ENCODE measurements at places on chromosomes 6 and 20.

DNA sequence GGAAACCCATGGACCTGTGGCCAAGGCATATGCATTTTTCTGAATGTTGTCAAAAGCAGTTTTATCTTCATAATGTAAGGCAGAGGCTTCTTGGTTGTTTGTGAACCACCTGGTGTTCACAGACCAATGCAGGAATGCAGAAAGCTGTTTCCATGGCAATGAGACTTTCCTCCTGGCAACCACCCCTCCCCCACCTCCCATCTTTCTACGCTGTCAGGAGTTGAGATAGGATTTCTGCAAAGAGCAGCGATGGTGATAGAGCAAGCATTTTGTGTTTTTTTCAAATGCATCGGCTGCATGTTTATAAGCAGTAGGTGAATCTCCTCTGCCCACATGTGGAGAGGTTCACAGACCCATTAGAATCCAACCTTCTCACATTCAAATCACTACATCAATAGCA, 114.1 kb upstream of the SMLR1 start:
- no peak for DNase-seq

DNA sequence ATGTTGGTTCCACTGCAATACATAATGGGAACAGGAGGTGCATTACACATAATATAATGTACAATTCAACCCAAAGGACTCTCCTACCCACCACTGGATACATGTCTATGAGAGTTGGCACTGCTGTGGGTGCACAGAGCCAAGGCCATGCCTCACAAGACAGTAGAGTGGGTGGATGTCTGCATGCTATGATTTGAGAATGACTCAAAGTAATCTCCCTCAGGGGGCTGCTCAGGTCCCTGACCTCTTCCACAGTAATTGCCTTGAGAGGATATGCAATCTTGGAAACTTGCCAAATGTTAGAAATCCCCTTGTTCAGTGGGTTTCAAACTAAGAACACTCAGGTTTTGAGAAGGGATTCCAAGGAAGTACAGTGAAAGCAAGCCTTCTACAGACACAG, 79.0 kb downstream of the ANKEF1 start:
- no peak for DNase-seq

- no peak for DNase-seq
These were observed 25.5 kb downstream of the CNKSR3 start for GRCh38 chr6:154484942-154485341.

DNA sequence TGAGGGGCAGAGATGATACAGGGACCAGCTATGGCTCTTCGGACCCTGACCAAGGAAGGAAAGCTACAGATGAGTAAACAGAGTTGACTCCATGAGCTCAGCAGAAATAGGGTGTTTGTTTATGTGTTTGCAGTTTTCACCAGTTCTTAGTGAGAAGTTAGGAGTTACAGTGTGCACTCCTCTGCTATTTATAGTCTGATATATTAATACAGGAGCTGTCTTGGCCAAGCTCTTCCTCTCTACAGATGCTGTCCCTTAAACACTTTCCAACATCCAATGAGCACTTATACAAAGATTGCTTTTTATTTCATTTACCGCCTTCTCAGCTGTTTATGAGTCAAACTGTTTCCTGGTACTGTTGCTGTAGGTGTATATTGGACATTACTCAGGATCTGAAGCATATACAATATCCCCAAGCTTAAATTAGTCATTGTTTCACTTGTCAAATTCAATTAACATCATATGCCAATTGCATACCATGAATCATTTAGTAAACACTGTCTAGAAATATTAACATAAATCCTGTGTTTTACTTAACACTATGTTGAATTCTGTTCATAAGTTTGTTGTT, 618.0 kb downstream of the PRKN start:
- DNase-seq, result no peak

GRCh38 chr6:108302386-108302785, 7.5 kb downstream of the AFG1L start:
- DNase-seq, result no peak

DNA sequence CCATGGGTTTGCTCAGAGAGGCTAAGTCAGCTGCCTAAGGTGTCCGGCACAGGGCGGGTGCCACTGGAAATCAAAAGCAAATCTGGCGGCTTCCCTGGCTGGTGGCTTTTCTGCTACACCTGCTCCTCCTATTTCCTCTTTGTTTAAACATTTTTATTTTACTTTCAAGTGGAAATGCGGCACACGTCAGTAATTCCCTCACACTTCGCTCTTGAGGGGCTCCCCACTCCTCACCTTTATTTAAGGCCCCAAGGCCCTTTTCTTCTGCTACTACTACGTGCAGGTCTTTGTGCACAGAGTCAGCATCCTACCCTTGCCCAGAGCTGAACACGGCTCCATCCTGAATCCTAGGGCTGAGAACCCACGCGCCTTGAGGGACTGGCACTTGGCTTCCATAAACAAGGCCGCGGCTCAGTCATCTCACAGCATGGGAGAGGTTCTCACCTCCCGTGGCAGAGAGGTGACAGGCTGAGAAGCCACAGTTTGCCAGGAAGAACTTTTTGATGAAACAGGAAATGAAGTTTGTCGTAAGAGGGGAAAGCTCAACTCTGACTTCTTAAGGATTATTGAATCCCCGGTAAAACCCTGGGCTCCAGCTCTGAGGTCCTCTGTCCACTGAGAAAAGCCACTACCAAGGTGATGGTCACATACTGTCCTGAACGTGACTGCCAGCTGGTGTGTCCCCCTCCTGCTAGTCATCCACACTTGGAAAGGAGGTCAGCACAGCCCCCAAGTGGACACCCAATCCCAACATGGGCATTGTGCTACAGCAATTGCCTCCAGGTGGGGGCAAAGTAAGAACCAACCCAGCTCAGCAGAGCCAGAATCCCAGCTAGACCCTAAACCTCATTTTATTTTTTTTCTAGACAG, 48.0 kb downstream of the NFATC2 start:
- no peak for DNase-seq

DNA sequence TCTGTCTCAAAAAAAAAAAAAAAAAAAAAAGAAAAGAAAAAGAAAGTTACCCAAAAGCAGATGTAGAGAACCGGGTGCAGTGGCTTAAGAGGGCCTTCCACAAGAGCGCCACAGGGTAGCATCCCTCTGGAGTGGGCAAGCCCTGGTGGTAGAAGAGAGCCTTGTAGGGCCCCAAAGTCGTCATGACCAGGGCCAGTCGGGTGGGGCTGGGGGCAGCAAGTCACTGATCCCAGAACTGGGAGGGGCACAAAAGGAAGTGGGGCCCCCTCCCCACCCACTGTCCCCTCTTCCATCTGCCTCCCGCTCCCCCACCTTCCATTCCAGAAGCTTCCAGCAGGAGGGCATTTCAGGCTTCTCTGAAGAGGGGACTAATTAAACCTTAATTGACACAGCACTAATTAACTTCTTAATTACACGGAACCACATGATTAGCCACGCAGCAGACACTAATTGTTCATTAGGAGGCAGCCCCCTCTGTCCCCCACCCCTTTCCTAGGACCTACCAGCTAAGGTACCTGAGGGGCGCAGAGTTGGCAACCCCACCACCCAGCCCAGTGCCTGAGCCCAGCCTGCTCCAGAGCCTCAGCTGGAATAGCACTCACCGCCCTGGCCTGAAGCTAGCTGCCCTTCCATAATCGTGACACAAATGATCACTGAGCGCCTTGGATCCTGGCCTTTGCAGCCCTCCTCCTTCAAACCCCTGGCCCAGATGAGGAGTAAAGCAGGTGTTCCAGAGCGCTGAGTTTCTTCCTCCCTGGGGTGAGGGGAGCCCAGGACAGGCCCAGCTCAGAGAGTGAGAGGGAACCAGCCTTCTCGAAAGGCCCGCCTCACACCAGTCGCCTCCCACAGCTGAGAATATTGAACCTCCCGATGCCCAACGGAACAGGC, 34.8 kb downstream of the MDFI start:
- no peak for DNase-seq

- no peak for DNase-seq
These were observed 365.4 kb downstream of the TFAP2B start for GRCh38 chr6:51184046-51184445.

GRCh38 chr6:145623231-145623630, 112.1 kb downstream of the EPM2A start:
- DNase-seq, result no peak

DNA sequence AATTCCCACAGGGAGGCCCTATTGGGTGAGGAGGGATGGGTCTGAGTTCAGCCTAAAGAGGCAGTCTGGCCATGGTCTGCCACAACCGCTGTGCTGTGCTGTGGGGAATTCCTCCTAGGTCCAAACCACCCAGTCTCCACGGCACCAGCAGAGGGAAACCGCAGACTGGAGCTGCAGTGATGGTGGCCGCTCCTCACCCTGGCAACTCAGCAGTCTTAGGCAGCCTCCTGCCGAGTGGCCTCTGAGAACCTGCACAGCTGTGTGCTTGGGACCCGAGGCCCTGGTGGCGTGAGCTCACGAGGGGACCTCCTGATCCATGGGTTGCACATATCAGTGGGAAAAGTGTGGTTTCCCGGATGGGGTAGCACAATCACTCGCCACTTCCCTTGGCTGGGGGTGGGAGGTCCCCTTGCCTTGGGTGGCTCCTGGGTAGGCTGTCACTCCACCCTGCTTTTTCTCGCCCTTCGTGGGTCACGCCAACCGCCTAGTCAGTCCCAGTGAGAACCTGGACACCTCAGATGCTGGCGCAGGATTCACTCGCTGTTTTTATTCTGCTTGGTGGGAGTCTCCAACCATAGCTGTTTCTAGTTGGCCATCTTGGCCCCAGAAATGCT, 242.2 kb downstream of the CDH26 start:
- DNase-seq, result no peak

- DNase-seq, result no peak
These were observed 75.6 kb downstream of the PRND start for GRCh38 chr20:4797275-4797674.

DNA sequence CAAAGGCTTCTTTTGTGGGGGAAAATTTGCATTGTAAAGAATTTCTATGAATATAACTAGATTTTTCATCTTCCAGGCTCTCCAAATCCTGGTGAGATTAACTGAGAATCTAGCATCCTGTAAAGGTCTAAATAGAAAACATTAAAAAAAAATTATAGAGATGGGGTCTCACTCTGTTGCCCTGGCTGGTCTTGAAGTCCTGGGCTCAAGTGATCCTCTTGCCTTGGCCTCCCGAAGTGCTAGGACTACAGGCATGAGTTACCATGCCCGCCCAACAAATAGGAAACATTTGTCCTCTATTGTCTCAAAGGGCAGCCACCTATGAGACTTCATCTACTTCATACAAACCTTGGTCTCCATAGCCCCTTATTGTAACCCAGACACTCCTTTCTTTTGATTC, 25.2 kb upstream of the NCOA3 start:
- DNase-seq, result no peak

GRCh38 chr6:169201985-169202384, 51.7 kb downstream of the THBS2 start:
- DNase-seq, result no peak

DNA sequence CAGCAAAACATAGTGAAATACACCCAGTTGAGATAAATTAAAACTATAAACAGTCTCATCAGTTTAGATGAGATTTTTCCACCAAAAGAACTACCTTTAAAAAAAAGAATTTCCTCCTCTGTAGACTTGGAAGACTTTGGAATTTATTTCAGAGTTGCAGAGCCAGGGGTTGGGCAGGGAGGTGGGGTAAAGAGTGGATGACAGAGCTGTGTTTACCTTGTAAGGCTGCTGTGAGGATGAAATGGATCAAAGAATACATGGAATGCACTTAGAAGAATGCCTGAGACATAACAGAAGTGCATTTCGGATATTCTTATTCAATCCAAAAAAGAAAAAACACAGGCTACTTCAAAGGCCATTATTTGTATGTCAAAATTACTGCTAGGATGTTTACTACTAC, 6.4 kb upstream of the LY86 start:
- no peak for DNase-seq

DNA sequence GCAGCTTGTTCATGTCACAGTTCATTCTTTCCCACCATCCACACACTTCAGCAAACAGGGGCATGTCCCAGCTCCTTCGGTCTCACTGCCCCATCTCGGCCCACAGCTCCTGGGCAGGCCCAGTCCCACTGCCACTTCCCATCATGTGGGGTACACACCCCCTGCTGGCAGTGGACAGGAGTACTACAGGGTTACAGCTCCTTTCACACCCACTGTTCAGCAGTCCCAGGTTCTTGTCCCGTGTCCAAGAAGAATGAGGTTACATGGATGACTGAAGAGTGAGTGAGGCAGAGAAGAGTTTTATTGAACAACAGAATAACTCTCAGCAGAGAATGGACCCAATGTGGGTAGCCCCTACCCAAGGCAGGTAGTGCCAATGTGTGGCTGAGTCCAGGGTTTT, 77.8 kb upstream of the SMLR1 start:
- DNase-seq, result no peak

- no peak for DNase-seq
These were observed 309.3 kb upstream of the CDYL start for GRCh38 chr6:4466769-4467480.

DNA sequence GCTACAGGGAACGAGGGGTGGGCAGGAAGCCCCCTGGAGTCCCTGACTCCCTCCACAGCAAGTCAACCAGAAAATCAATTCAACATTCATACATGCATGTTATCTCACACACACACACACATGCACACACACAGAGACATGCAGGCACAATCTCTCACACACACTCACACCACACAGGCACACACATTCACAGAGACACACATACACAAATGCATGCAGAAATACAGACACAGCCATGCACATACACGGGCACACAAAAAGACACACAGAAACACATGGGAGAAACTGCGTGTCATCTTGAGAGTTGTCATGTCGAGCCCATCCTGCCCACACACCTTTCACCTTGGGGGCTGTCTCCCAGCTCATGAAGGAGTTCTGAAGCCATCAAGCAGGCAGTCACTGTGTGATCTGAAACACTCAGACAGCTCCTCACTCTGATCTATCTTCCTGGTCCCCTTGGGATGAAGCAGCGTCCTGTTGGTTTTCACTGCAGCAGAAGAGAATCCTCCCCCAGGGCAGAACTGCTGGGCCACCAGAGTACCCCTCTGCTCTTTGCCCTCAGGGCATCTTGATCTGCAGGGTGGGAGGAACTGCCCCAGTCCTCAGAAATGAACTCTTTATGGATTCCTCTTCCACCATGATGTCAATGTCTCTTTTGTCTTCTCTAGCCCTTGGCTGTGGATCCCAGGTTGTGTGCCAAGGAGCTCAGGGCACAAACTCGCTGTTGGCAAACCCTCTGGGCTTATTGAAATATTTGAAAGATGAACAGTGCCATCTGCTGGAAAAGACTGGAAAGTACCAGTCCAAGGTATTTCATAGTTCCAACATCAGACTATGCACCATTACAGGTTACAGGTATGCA, 8.8 kb downstream of the RAET1L start:
- DNase-seq, result peak; percentile 51

DNA sequence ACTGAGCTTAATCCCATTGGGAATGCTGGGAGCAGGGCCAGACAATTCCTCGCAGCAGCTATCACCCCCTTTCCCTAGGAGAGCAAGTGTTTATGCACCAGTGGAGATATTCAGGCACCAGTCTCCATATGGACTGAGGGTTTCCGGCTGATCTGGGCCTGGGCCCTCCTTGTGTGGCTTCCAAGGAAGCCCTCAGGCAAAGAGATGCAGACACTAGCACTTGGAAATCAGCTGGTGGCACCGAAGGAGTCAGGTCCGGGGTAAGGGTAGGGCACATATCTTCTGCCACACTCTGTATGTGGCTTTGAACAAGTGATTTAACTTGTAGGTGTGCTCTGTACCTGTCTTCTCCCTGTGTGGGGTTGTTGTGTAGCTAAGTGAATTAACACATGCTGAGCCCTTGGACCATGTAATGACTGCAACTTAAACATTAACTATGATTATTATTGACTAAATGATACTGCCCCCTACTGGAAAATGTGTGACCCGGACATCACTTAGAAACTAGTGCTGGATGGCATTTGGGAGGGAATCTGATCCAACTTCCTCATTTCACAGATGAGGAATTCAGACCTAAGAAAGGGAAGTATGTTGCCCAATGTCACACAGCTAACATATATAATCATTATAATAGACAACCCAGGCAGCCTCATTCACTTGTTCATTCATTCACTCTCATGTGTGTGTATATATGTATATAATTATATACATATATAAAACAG, 19.3 kb upstream of the WFDC2 start:
- no peak for DNase-seq
